ENCODE measurements at places on chromosomes 11 and 22. TPM values are rescaled to one million over a fixed set of nuclear protein-coding genes. Genes with fewer than 3 reads are reported as not detected.

The WBP2NL gene
- 0.15 TPM for total RNA-seq

The MMP3 gene
- not detected for total RNA-seq

The A4GALT gene
- total RNA-seq = 17.8 TPM

The PLEKHB1 gene
- total RNA-seq = not detected

The MGAT3 gene
- total RNA-seq = under 0.01 TPM

The TYMP gene
- total RNA-seq = 8.1 TPM

The ZNF215 gene
- total RNA-seq = 7.1 TPM

The PACSIN2 gene
- 51.3 TPM for total RNA-seq

The CARD18 gene
- total RNA-seq = not detected

The ZNF195 gene
- total RNA-seq = 18.8 TPM

The OR10D3 gene
- not detected for total RNA-seq

The CABP7 gene
- not detected for total RNA-seq

The SLC37A4 gene
- total RNA-seq = 14.1 TPM

The KCNJ4 gene
- not detected for total RNA-seq

The CCDC87 gene
- 0.15 TPM for total RNA-seq

The DCHS1 gene
- 29.0 TPM for total RNA-seq

The OR52H1 gene
- not detected for total RNA-seq

The MMP1 gene
- total RNA-seq = 2,455 TPM

The CHRNA10 gene
- not detected for total RNA-seq

The RHOD gene
- 6.2 TPM for total RNA-seq

The TSGA10IP gene
- not detected for total RNA-seq

The CDC42EP2 gene
- total RNA-seq = 20.8 TPM

The ANO1 gene
- 0.15 TPM for total RNA-seq

The GPHA2 gene
- total RNA-seq = not detected

The LGALS1 gene
- total RNA-seq = 9,538 TPM

The OR5AL1 gene
- not detected for total RNA-seq

The SCGB1C1 gene
- total RNA-seq = not detected

The CASP5 gene
- not detected for total RNA-seq

The HBB gene
- total RNA-seq = not detected

The HEPHL1 gene
- not detected for total RNA-seq

The APOBEC3C gene
- 1.3 TPM for total RNA-seq

The SYCE3 gene
- not detected for total RNA-seq
